Natural killer cell treated with Interleukin-12 subunit alpha and Interleukin-12 subunit beta and Interleukin-15 and Interleukin-18, amount 100 ng/mL, for 72 hours (primary cell): ENCODE measurements at places on chromosomes 6 and 20. TPM values are rescaled to one million over a fixed set of nuclear protein-coding genes. Genes with fewer than 3 reads are reported as not detected.

The SYCP2 gene
- total RNA-seq: 4.4 TPM

The USP49 gene
- total RNA-seq: 8.2 TPM

The WFDC6 gene
- total RNA-seq: not detected

The ULBP3 gene
- total RNA-seq: 0.98 TPM

The OR2H1 gene
- not detected for total RNA-seq

The APOBEC2 gene
- total RNA-seq: not detected

The TMEM74B gene
- total RNA-seq: not detected

The FOXS1 gene
- total RNA-seq: not detected

The WFDC5 gene
- total RNA-seq: not detected

The PNPLA1 gene
- 0.86 TPM for total RNA-seq

The SLC13A3 gene
- 0.55 TPM for total RNA-seq

The C6orf141 gene
- not detected for total RNA-seq

The TCF19 gene
- 59.0 TPM for total RNA-seq

The SIRPD gene
- total RNA-seq: not detected

The PLCB4 gene
- not detected for total RNA-seq

The FHL5 gene
- not detected for total RNA-seq

The C6orf15 gene
- total RNA-seq: not detected

The GABRR1 gene
- not detected for total RNA-seq

The PRRC2A gene
- 224 TPM for total RNA-seq

The TRAPPC3L gene
- total RNA-seq: not detected

The SYNCRIP gene
- 142 TPM for total RNA-seq

The LY6G6D gene
- not detected for total RNA-seq

The SULF2 gene
- 2.1 TPM for total RNA-seq

The TCFL5 gene
- 4.1 TPM for total RNA-seq

The CLVS2 gene
- not detected for total RNA-seq

The PPP1R14C gene
- total RNA-seq: 0.73 TPM

The KIAA1755 gene
- not detected for total RNA-seq

The GPR63 gene
- 0.70 TPM for total RNA-seq

The ULBP1 gene
- 0.31 TPM for total RNA-seq
